ENCODE measurements at places on chromosomes 11 and 22. TPM values are rescaled to one million over a fixed set of nuclear protein-coding genes. Genes with fewer than 3 reads are reported as not detected.

DNA sequence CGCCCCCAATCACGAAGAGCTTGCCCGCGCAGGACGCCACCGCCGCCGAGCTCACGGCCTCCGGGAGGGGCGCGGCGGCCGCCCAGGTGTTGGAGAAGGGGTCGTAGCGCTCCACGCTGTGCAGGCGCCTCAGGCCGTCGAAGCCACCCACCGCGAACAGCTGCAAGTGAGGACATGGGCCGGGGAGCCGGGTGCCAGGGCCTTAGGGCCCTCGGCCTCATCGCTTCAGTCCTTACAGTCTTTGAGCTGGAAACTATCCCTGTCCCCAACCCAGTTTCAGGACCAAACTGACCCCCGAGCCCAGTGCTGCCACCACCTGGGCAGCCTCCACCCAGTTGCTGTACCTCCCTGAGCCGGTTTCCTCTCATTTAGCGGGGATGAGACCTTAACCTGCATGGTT, 7.6 kb downstream of the KLHL35 start:
- DNase-seq: no peak
- H3K36me3 ChIP-seq: no peaks in the 10 kb centered on the region
- H3K27me3 ChIP-seq: no peaks in the 10 kb centered on the region

The DNAJB7 gene
- not detected for total RNA-seq

GRCh38 chr22:32005453-32005852, 37.6 kb upstream of the SLC5A1 start:
- no peaks in the 10 kb centered on the region for H3K4me1 ChIP-seq
- H3K4me3 ChIP-seq: no peak overlapping the region
- H3K36me3 ChIP-seq: no peaks in the 10 kb centered on the region

- H3K27ac ChIP-seq: no peak overlapping the region
- no peaks in the 10 kb centered on the region for H3K27me3 ChIP-seq
- no peaks in the 10 kb centered on the region for H3K4me1 ChIP-seq
- H3K4me3 ChIP-seq: no peak overlapping the region
- DNase-seq: no peak
Measured at GRCh38 chr11:110125632-110126031, 32.4 kb downstream of the ZC3H12C start.

- H3K36me3 ChIP-seq: no peaks in the 10 kb centered on the region
- no peak for DNase-seq
- H3K4me3 ChIP-seq: no peak overlapping the region
- no peak overlapping the region for H3K27ac ChIP-seq
Measured at GRCh38 chr22:45105281-45105702, 58.4 kb upstream of the NUP50 start.

The PPP2R5B gene
- 19.1 TPM for total RNA-seq

The OR52H1 gene
- total RNA-seq: 0.48 TPM

- H3K4me3 ChIP-seq: no peak overlapping the region
- DNase-seq: no peak
- no peaks in the 10 kb centered on the region for H3K4me1 ChIP-seq
- peaks cover 3% of the 10 kb centered on the region for H3K36me3 ChIP-seq
Measured at GRCh38 chr11:44146931-44147330, 51.5 kb downstream of the EXT2 start.

GRCh38 chr11:118007040-118007439, 20.8 kb downstream of the IL10RA start:
- H3K4me1 ChIP-seq: peaks cover 84% of the 10 kb centered on the region
- no peaks in the 10 kb centered on the region for H3K27me3 ChIP-seq
- no peaks in the 10 kb centered on the region for H3K36me3 ChIP-seq
- no peak for DNase-seq
- peak overlapping the region; percentile 27 for H3K4me3 ChIP-seq
